SK-N-SH (cell line): ENCODE measurements at places on chromosomes 1 and 21. TPM values are rescaled to one million over a fixed set of nuclear protein-coding genes. Genes with fewer than 3 reads are reported as not detected.

DNA sequence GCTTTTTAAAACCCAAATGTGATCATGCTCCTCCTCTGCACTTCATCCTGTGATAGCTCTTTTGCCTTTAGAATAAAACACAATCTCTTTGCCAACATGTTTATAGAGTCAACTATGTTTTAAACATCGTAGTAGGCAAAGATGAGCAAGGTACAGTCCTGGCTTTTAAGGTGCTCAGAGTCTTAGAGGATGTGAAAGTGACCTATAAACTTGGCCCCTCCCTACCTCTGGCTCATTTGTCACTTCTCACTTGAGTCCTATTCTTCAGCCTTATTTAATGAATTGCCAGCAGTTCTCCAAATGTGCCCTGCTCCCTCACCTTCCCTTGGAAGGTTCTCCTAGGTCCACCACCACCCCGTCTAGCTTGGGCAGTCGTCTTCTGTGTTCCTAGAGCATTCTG is 617.0 kb upstream of the NR5A2 start:
- no peak for DNase-seq

GRCh38 chr1:151108331-151108730 is 37.8 kb downstream of the GABPB2 start:
- no peak for DNase-seq

- DNase-seq, result no peak
Measured at GRCh38 chr1:80929868-80930508, 870.7 kb upstream of the ADGRL2 start.

DNA sequence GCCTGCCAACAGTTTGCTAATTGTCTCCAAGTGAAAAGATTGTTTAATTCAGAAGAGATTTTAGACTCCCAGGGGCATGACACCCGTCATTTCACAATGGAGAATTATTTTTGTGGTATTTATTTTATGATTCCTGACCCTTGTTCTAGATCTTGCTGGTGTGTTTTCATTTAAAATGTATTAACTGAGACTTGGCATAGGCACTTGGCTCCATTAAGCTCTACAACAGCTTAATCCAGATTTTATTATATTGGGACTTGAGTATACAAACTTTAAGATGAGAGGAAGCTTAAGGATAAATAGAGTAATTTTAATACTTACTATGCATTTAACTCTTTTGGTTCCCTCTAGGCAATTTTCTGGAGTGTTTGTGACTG is 101.3 kb upstream of the KCNE2 start:
- DNase-seq, result no peak

LCA5L gene
- 0.74 and 1.0 TPM in 2 replicates for polyA plus RNA-seq

DNA sequence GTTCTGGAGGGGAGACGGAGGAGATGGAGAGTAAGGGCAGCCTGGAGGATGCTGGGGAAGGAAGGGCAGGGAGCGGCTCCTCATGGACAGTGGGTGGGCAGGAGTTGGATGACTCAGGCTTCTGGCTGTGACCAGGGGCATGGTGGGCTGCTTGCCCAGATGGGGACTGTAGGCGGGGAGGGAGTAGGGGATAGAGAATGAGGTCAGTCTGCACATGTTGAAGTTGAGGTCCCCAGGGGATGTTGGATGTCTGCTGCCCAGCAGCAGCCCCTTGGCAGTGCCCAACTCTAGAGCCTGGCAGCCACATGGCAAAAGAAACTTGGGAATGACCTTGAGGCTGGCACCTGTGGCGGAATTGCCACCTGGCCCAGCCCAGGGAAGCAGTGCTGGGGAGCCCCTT is 6.4 kb downstream of the SELENON start:
- peak; percentile 49 for DNase-seq

GRCh38 chr1:11070876-11071275 is 11.1 kb upstream of the SRM start:
- no peak for DNase-seq
